Umbilical cord (tissue), 2 donors: ENCODE measurements at places on chromosomes 1 and 21. TPM values are rescaled to one million over a fixed set of nuclear protein-coding genes. Genes with fewer than 3 reads are reported as not detected.

DNA sequence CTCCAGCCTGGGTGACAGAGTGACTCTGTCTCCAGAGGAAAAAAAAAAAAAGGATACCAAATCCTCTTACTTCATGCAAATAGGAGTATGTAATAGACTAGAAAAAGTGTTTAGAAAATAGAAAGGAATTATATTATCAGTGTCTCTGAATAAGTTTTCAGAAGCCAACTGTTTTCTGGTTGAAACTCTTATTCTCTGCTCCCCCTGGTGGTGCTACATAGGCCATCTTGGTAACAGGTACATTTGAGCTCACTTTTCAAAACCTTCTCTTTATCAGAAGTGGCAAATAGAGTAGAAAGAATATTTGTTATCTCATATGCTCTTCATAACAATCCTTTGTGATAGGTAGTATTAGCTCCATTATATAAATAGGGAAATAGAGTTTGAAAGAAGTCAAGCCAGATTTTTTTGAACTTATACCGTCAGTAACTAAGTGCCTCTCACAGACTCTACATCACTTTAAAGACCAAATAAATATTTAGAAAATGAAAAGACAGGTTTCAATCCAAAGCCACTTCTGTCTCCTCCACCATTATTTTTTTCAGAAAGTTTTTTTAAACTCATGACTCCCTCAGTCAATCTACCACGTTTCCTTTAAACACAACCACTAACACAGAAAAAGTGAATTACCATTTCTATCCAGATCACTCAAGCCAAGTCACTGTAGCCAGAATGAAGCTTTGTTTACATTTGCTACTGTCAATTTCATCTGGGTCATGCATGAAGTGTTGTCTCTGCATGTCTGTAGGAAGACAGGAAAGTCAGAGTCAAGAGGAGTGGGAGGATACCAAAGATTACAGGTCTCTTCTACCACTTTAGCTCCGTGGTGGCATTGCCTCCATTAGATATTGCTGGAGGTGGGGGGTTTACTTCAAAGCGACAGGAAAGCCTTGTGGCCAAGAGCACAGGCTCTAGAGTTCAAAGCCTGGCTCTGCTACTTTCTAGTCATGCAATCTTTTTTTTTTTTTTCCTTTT, 45.6 kb downstream of the IL23R start:
- DNase-seq, result peak; percentile 35

DNA sequence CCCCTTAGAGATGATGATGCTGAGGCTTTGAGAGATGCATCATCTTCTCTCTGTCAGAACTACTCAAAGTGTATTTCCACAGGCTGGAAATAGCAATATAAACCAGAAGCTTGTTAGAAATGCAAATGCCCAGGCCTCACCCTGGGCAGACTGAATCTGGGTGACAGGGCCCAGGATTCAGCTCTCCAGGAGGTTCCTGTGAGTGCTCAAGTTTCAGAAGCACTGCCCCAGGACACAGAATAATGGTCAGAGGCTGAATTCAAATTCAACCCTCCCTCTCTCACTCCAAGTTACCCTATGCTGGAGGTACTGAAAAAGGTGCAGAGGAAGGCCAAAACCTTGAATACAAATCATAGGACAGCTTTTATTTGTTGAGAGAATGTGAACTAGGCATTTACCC, 98.5 kb upstream of the NGF start:
- DNase-seq, result no peak

DNA sequence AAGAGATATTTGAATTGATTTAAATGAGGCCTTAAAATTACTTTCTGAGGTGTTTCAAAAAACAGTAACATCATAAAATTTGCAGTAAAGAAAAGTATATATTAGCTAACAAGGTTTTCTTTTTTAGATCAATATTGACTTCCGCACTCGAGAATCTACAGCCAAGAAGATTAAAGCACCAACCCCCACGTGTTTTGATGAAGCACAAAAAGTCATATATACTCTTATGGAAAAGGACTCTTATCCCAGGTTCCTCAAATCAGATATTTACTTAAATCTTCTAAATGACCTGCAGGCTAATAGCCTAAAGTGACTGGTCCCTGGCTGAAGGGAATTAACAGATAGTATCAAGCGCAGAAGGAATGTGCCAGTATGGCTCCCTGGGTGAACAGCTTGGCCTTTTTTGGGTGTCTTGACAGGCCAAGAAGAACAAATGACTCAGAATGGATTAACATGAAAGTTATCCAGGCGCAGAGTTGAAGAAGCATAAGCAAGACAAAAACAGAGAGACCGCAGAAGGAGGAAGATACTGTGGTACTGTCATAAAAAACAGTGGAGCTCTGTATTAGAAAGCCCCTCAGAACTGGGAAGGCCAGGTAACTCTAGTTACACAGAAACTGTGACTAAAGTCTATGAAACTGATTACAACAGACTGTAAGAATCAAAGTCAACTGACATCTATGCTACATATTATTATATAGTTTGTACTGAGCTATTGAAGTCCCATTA, 3.6 kb downstream of the RGS1 start:
- DNase-seq, result peak; percentile 80

C1orf94 gene
- total RNA-seq, result 0.72 TPM
